ENCODE measurements at places on chromosomes 11 and 22.
A peak's percentile ranks its signal among the peaks of the same experiment; 100 is the strongest.

GRCh38 chr22:40818747-40819598, at the start of gene SLC25A17:
SLC25A17 (minus strand) TSS chr22:40819346; CDS start chr22:40819248, 98 bp downstream.
- DNase-seq, result peak; percentile 86

- no peak for DNase-seq
Measured at GRCh38 chr22:43148581-43148980, 2.8 kb upstream of the TSPO start.

DNA sequence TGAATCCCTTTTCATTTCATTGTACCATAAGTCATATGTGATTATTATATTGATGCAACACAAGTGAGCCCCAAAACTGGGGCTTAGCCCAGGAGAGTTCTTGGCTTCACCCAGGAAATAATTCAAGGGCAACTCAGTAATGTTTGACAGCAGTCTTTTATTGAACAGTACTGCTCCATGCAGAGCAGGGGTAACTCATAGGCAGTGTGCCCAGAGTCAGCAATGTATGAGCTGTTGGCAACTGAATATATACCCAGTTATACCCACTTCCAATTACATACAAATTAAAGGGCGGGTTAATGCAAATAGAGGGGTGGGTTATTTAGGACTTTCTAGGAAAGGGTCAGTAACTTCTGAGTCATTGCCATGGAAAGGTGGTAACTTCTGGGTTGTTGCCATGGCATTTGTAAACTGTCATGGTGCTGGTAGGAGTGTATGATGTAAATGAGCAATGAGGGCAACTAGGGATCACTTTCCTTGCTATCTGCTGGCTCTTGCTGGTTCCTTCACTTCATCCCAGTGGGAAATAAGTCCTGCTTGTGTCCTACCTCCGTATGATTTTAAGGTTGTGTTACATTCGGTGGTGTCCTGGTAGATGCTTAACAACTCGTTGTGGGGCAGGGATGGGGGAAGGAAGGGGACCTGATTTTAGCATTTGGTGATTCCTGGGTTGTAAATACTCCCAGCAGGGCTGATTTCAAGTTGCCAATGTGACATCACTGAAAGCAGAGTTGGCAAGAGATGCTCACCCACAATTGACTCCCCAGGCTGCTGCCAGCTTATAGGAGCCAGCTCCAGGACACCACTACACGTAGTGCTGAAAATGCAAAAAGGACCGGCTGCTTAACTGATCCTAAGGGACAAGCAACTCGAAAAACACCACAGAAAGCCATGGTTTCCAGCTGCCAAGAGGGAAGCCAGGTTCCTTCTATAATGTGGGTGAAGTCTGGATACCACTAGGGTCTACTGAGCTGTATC, 70.1 kb downstream of the SYT9 start:
- DNase-seq, result no peak

DNA sequence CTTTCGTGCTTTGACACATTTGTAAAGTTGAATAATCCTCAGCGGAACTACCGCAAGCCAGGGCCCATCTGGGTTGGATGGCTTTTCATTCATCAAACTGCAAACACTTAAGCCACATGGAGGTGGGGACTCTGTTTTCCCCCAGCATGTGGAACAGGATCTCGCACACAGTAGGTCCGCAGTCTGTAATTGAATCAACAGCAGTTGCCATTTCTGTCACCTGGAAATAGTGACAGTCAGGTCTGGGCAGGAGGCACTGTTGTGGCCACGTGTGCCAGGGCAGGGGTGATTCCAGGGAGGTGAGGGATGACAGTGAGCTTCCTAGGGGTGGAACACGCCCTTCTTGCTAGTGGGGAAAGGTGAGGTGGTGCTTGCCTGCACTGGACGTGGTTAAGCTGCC, 50.7 kb upstream of the ANO1 start:
- DNase-seq, result no peak

DNA sequence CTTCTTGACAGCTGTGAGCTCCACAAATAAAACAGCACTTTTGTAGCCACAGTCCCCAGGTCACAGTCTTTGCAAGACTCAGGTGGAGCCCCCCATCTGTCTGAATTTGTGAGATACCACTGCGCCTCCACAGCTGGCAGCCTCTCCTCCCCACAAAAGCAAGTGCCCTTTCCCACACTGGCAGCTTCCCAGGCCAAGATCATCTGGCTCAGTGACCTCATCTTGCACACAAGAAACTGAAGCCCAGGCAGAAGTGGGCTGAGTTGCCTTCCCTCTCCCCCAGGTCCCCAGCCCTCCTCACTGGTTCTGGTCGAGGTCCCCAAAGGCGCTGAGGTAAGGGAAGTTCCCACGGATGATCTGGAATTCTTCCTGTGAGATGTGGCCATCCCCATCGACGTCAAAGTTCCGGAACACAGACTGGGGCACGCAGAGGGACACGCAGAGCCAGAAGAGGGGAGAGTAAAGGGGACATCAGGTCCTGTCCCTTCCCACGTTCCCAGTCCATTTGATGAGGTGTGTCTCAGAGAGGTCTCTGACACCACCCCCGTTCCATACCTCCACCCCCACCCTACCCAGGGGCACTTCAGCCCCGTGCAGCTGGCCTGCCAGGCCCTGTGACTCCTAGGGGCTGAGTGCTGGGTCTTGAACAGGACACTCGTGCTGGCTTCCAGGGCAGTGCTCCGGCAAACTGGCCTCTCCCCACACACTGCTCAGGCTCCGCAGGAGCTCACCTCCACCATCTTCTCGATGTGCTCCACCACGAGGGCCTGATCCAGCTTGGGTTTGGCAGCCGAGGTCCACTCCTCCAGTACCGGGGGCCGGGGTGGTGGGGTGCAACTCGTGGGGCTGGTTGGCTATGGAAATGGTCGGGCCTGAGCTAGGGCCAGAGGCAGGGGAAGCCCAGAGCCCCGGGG, 8.9 kb downstream of the RASGRP2 start:
- no peak for DNase-seq

GRCh38 chr11:24400059-24400665, 96.7 kb upstream of the LUZP2 start:
- no peak for DNase-seq

DNA sequence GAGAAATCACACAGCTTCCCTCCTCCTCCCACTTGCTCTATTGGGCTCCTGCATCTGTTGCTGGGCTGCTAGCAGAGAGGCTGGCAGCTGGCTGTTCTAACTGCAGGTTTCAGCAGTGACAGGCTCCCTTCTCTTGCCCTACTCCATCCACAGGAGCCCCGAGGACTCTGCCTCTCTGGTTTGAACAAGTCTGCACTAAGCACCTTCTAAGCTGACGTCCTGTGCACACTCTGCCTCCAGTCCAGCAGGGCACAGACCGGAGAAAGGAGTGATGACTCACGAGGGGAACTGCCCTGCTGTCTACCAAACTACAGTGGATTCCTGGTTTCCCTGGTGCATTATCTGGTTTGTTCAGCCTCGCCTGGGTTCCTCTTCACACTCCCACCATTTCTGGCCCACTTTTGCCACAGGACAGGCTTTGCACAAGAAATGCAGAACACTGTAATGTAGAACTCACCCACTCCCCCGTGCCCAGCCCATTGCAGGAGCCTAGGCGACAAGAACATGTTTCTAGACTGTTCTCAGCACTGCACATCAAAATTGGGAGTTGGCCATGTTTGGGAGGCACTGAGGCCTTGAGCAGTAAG, 26.0 kb downstream of the IL10RA start:
- no peak for DNase-seq

DNA sequence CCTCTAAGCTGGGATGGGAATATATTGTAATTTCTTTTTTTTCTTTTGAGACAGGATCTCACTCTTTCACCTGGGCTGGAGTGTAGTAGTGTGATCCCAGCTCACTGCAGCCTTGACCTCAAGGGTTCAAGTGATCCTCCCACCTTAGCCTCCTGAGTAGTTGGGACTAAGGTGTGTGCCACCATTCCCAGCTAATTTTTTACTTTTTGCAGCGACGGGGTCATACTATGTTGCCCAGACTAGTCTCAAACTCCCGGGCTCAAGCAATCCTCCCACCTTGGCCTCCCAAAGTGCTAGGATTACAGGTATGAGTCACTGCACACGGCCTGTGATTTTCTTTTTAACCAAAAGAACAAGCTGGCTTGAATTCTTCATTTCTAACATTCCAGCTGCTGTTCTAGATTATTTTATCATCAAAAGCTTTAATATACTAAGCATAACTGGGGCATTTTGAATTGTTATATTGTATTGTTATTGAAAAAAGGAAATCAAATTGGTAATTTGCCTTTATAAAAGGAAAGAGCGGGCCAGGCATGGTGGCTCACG, 26.8 kb upstream of the PPP2R1B start:
- no peak for DNase-seq

DNA sequence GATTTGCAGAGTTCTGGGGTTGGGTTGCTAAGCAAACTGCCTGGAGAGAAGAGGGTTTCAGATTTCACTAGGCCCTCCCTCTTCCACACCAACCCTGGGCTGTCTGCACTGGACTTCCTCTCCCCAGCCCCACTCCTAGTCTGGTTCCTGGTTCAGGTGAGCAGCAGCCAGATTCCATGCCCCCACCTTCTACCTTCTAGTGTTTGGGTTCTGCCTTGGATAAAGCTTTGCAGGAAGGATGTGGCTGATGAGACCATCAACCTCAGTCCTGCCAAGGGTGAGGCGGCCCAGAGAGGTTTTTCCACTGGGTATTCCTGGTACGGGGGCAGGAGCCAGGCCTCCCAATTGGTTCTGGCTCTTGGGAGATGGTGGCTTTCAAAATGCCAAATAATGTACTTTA, 68.3 kb downstream of the BCR start:
- no peak for DNase-seq

GRCh38 chr11:61349189-61349751, 12.4 kb downstream of the CYB561A3 start:
- no peak for DNase-seq
